NCI-H510A (cell line): ENCODE measurements at places on chromosomes 6 and 20.

DNA sequence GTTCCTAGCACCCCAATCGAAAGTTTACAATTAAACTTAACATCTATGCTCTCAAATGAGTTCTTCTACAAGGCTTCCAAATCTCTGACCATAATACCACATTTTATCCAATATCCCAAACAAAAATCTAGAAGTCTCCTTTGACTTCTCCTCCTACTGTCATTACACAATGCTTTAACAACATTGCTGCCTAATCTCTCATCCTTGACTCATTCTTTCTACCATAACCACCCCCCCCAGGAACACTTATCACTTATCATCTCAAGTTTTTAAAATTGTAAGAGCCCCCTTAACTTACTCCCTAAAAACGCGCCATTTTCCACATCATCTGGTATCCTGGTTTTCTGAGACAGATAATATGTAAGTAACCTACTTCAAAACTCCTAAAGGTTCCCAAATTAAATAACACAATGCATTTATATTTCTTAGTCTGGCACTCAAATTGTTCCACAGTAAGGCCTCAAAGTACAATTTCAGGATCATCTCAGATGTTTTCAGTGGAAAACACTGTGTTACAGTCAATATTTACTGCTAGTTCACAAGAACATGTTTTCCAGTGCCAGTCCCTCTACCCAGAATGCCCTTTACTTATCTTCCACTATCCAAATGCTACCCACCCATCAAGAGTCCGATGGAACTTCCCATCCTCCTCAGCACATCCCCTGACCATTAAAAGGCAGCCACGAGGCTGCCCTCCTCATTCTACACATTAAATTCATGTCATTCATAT is 308.2 kb upstream of the THEMIS start:
- no peak for DNase-seq

GRCh38 chr6:95133578-95133977 is 443.8 kb upstream of the MANEA start:
- no peak for DNase-seq

- no peak for DNase-seq
Measured at GRCh38 chr6:166625356-166625755, 1.7 kb downstream of the RPS6KA2 start.

GRCh38 chr20:10855778-10856177 is 182.0 kb upstream of the JAG1 start:
- no peak for DNase-seq

DNA sequence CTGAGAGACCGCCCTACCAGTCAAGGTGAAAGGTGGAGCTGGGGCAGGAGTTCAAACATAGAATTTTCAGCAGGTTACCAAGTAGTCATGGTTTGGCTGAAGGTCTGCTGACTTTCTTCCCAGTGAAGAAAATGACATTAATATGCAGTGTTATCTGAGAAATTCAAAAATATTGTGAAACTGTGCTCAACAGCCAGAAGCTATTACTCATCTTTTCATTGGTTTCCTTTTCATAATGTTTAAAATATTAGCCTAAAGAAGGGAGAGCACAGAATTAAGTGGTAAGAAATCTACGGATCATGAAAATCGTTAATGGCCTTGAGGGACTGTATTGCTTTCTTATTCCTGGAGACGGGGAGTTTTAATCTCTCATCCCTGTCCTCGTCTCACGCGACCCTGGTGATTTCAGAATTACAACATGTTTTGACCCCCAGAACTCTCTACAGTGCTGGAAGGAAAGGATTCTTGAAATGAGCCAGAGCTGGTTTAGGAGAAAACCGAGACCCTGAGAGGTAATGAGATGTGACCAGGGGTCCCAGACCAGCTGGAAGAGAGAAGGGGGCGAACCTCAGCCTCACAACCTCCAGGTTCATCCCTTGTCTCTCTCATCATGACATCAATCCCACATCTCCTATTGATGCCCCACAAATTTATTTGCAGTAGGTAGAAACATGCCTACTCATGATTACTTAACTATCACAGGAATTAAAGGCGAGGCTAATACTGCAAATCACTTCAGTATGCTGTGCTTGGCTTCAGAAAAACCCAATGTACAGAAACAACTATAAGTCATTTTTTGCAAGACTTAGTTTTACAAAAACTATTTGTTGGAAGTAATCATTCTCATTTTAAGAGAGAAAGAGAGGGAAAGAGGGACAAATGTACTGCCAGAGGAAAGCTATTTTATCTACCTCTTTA is 209.5 kb downstream of the FNDC1 start:
- DNase-seq, result no peak

DNA sequence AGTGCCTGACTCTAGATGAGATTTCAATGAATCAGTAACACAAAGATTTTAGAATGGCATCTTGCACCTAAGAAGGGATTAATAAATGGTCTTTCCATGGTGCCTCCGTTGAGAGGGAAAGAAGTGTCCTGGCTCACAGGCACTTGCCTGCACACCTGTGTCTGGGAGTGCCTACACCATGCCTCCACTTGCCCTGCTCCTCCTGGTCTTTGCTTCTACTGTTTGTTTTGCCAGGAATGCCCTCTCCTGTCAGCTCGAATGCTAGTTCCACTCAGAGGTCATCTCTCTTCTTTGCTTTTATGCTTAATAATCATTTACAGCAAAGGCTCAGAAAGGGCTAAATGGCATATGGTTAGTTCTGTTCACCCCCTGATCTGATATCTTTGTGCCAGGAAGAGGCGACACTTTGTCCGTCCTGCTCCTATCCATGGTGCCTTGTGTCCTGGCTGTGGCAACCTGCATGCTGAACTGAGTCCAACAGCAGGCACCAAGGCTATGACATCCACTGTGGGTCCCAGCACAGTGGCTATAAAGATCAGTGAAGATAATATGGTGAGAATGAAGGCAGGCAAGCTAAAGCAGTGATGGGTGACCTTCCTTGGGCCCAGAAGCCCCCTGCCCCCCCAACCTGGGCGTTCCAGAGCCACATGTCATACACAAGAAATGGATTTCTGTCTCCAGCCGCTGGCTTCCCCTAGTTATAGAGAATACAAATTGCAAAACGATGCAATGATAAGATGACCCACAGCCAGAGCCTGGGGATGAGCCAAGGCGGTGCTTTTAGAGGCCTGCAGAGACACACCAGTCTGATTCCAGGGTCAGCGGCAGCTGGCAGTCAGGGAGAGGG is 1.4 kb downstream of the C6orf132 start:
- no peak for DNase-seq

- no peak for DNase-seq
Measured at GRCh38 chr6:121771937-121772720, 336.7 kb downstream of the GJA1 start.

- no peak for DNase-seq
Measured at GRCh38 chr20:53411129-53411528, 182.5 kb downstream of the ZNF217 start.

DNA sequence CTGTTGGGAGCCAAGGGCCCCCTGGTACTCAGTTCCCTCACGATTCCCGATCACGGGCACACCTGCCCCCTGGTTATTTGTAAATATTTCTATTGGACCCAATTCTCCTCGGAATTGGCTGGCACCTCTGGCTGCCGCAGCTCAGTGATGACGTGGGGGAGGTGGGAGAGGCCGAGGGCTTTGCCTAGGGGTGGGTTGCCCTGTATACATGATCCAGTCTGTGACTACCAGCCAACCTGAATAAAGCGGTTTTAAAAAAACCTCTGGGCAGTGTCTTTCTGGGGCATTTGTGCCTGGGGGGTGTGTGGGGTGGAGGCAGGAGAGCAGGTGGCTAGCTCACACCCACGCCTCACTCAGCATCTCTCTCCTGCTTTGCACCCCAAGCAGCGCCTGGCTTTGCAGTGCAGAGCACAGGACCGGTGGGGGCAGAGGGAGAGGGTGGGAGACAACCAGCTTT is 42.2 kb downstream of the VSTM2L start:
- DNase-seq, result no peak

GRCh38 chr6:55560290-55560885 is 18.6 kb downstream of the HMGCLL1 start:
- DNase-seq, result no peak

- no peak for DNase-seq
Measured at GRCh38 chr6:122692175-122692598, 82.0 kb downstream of the PKIB start.

DNA sequence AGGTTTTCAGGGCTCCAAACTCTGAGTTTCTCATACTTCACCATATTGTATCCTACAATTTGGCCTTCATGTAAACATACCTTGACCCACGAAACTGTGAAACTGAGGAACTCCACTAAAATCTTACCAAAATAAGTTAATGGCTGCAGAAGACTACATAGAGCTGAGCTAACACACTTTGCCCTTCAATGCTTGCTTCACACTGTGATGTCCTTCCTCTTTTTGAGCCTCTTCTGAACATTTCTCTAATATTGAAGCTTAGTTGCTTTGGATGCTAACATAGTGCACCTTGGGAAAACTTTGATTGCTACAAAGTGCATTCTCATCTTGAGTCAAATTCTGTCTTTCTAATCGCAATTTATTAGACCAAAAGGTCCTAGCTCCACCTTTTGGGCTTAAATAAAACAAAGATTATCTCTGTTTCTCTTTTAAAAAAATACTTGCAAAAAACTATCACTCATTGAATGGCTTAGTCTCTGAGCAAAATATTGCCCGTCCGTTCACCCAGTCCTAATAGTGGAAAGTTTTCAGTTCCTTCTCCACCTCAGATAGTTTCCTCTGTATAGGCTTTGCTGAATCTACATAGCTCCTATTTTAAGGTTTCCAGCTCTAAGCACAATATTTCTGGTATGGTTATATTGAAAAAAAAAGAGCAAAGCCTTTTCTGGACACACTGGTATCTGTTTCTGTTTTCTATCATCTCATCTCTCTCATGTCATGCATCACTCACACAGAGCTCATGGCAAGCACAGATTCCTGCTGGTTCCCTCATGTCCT is 494.6 kb downstream of the RFPL4B start:
- no peak for DNase-seq

- no peak for DNase-seq
Measured at GRCh38 chr6:116409756-116410155, 39.0 kb downstream of the DSE start.

- no peak for DNase-seq
Measured at GRCh38 chr6:1313384-1313766, 1.5 kb downstream of the FOXQ1 start.

DNA sequence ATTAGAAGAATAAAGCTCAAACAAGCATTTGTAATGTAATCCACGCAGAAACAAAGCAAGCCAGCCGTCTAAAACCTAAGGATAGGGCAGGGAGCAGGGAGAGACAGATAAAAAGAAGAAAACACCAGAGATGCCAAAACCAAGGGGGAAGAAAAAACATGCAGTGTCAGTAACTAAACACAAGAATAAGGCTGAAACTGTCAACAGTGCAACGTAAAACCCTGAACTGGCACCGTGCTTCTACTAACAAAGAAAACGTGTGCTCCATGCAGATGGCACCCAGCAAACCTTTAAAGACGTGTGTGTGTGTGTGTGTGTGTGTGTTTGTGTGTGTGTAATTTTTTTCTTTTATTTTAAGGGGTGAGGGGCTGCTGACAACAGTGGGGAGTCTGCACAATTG is 88.4 kb upstream of the TAB2 start:
- no peak for DNase-seq

DNA sequence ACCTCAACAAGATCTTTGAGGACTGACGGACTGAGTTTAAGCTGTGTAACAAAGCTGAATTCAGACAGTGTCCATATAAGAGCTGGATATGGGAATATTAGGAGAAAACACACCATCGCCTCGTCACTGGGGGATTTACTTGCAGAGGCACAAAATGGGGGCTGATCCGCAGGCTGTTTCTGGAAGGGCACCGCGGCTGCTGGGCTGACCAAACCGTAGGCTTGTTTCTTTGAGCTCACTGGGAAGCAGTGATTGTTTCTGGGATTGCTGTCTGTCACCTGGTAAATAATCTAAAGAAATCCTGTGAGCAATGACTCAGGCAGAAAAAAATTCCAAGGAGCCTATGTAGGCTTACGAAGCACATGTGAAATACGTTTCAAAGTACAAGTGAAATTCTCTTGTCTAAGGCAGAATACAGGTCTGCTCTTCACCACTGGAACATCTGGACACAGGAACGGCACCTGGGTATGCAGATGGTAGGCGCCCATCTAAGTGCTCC is 63.9 kb upstream of the MPC1 start:
- DNase-seq, result no peak

GRCh38 chr6:24549674-24550353 is 55.0 kb downstream of the ALDH5A1 start:
- no peak for DNase-seq

DNA sequence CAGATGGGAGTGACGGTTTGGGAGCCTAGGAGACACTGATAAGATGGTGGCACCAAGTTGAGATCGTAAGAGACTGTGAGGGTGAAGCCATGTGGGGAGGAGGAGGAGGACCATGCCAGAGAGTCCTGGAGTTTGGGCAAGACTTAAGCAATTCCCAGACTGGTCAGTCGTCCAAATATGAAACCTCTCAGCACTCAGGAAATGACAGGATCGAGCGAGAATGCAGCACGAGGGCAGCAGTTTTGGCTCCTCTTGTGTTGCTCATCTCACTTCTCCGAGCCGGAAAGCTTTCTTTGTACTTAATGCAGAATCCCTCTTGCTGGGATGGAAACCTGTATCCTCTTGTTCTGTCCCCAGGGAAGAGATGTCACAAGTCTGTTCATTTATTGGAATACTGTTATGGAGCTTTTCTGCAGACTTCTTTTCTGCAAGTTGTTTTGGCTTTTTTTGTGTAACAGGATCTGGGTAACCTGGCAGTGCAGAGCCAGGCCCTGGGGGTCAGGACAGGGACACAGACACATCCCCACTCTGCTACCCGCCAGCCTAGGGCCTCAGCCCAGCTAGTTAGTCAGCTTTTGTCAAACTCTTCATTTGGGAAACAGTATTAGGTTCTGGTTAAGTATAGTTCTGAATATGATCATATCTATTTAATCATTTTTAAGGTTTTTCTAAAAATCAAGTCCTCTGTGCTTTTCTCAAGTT is 34.3 kb downstream of the FNDC1 start:
- DNase-seq, result no peak

DNA sequence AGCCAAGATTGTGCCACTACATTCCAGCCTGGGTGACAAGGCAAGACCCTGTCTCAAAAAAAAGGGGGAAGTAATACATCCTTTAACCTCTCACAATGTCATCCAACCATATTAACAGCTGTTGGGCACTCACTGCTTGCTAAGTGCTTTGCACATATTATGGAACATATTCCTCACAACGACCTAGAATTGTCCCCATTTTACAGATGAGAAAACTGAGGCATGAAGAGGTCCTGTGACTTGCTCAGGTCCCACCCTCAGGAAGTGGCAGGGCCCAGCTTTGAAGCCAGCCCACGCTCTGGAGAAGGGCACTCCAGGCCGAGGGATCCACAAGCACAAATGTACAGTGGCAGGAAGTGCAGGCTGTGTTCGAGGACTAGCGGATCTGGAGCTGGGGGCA is 33.3 kb downstream of the BPIFB1 start:
- no peak for DNase-seq

DNA sequence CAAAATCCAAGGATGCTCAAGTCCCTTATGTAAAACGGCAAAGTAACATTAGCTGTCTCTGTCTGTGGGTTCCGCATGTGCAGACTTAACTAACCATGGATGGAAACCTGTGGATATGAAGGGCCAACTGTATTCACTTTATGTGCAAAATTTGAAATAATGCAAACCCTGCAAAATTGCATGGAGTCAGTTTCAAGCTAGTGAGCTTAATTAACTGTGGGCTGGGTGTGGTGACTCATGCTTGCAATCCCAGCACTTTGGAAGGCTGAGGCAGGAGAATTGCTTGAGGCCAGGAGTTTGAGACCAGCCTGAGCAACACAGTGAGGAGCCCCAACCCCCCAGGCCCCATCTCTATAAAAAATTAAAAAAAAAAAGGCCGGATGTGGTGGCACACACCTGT is 81.4 kb downstream of the ANKS1A start:
- DNase-seq, result no peak
